ENCODE measurements at places on chromosomes 1 and 21.

DNA sequence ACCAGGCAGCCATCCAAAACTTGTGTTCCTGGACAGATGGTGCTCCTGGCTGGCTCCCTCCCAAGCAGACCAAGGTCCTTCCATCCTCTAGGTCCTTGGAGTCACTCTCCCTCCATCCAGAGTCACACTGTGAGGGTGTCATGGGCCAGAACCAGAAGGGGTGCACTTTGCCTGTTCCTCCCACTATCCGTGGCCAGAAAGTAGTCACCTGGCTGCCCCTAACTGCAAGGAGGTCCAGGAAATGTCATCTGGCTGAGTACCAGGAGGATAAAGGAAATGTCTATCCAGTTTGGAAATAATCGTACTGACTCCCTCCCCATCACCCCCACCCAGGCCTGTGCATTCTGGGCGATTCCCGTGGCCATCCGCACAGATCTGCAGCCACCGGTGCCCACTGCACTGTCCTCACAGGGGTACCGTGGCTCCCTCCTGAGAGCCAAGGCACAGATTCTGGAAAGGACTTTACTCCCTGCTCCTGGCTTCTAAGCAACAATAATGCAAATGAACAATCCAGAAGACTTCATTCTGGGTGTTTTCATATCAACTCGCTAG is 253.2 kb downstream of the NPHP4 start:
- no peak for DNase-seq

DNA sequence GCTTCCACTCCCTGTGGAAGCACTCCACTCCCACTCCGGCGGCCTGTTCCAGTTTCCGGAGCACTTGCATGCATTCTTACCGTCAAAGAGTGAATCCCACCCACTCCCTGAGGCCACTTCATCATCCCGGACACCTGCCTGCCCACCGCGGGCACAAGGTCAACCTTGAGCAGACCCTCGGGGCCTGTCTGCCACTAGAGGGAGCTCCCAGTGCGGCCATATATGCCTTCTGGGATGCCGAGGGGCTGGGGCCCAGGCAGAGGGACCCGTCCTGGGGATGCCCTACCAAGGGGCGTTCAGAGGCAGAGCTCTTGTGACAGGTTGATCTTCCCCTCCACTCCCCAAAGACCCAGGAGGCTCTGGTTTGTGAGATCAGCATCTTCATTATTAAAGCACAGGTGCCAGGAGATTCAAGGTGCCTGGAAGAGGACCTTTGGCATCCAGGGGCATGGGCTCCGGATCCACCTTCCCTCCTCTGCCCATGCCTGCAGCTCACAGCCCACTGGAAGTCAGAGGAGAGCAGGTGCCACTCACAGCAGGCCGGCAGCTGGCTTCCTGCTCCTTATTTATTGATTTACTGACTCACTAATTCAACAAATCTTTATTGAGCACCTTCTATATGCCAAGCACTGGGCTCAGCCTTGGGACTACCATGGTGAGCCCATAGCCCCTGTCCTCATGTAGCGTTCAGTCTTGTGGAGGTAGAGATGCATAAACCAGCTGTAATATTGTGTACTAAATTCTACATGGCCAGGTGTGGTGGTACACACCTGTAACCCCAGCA is 47.3 kb downstream of the UBIAD1 start:
- peak; percentile 43 for DNase-seq

- no peak for DNase-seq
Observed at GRCh38 chr1:153293480-153293775, 19.3 kb downstream of the PGLYRP3 start.

DNA sequence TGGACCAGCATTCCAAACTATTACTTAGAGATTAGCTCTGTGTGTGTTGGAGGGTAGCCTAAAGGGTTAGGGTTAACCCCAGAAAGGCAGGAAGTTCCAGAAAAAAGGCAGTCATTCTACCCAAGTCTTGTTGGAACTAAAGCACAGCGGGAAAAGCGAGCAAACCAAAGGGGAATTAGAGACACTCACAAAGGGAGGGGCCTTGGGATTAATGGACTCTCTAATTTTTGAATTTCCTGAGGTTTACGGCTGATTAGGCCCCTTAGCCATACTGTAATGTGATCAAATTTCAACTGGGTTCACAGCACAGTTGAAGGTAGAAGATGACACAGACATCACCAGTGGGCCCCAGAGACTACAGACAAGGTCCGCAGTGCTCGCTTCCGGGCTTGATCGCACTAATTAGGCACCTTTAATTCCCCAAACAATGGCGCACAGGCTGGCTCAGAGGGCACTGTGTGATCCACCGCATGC is 28.3 kb downstream of the CAPZB start:
- DNase-seq = no peak

DNA sequence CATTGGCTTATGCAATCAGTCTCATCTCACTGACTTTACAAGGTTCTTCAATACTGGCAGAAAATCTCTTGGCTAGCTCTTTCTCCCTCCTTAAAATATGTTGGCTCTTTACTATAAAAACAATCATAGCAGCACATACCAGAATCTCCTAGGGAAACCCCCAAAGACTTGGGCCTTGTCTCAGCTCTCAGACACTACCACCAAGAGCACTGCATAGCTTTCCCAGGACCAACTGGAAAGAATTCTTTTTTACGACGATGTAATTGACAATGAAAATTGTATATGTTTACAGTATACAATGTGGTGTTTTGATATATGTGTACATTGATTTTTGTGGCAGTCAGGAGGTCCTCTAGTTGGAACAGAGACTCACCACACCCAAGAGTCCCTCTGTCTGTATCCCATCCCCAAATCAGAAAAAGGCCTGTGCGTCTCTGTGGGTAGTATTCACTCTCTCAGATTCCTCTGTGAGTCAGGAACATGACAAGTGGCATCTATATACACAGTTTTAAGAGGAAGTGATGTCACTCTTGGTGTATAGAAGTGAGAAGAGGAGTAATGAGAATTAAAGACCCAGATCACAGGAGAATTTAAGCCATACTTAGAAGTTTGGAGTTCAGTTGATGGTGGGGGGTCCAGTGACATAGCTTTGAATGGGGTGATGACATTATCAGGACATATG is 21.1 kb downstream of the SMAP2 start:
- no peak for DNase-seq

GRCh38 chr1:28926629-28927265 is 12.4 kb downstream of the EPB41 start:
- DNase-seq = no peak

Measured in activated CD4-positive, CD25-positive, alpha-beta regulatory T cell treated with anti-CD3 and anti-CD28 coated beads, Interleukin-2, amount 50 U/mL, for 72 hours (primary cell).